Activated CD4-positive, alpha-beta T cell treated with anti-CD3 and anti-CD28 coated beads, Interleukin-2, amount 50 U/mL, for 4 hours (primary cell): ENCODE measurements at places on chromosomes 11 and 22.

GRCh38 chr22:43185860-43186261, 1.1 kb downstream of the TTLL12 start:
- DNase-seq, result no peak

- peak; percentile 73 for DNase-seq
These were observed 55.8 kb upstream of the RRAS2 start for GRCh38 chr11:14414470-14415461.

DNA sequence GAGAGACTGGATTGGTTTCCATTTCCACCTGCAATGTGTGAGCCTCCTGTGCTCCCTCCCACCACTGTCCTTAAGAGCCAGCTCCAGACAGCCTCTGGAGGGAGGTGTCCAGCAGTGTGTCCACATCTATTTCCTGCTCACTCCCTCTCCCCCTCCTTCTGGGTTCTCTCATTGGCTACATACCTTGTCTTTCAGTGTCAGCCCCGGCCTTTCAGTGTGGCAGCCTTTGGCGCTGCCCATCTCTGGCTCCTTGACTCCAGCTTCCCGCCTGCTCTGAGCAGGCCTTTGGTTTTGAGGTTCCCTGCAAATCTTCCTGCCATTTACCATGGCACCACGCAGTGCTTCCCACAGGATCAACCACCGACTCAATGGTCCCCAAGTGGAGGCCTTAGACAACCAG, 19.0 kb upstream of the PTPRJ start:
- DNase-seq, result no peak

DNA sequence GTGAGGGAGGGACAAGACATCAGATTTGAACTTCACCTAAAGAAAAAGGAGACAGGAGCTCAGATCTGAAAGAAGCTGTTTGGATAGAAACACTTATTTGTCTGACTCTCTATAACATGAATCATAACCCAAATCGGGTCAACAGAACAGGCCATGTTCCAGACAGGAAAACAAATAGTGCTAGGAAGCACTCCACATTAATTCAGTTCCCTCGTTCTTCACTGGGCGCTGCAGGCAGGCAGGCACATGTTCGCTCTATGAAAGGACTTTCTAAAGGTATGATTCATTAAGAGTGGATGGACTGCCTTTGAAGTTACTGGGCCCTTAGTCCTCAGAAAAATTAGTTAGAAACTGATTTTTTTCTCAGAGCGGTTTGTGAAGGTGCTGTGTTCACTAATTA, 137.5 kb upstream of the TRPC6 start:
- DNase-seq, result no peak

DNA sequence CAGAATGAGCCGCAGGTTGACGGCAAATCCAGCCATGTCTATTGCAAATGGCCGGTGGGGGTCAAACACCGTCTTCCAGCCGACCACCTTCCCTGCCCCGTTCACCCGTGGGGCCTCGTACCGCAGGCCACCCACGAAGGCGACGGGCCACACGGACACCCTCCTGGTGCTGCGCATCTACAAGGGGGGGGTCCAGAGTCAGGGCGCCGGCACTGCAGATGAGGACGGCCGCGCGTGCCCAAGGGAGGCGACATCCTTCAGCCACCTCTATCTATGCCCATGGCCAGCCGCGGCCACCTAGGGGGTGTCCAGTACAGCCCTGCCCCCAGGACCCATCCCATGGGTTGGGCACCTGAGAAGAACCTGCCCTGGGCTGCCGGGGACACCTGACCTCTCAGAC, 29.2 kb downstream of the B3GAT1 start:
- DNase-seq, result no peak

DNA sequence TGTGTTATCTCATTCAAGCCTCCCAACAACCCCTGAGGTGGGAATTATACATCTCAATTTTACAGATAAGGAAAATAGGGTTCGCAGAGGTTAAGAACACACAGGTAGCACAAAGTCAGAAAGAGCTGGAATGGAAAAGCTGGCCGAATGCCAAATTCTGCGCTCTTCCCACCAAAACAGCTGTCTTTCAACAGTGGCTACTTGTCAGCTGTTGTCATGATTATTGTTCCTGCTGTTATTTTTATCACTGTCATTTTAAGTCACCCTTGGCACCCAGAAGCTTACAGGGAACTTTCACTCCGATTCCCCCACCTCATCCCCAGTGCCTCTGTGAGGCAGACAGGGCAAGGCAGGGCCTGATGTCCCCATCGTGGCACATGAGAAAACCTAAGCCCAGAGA, 74.5 kb upstream of the CSNK2A3 start:
- DNase-seq, result no peak

DNA sequence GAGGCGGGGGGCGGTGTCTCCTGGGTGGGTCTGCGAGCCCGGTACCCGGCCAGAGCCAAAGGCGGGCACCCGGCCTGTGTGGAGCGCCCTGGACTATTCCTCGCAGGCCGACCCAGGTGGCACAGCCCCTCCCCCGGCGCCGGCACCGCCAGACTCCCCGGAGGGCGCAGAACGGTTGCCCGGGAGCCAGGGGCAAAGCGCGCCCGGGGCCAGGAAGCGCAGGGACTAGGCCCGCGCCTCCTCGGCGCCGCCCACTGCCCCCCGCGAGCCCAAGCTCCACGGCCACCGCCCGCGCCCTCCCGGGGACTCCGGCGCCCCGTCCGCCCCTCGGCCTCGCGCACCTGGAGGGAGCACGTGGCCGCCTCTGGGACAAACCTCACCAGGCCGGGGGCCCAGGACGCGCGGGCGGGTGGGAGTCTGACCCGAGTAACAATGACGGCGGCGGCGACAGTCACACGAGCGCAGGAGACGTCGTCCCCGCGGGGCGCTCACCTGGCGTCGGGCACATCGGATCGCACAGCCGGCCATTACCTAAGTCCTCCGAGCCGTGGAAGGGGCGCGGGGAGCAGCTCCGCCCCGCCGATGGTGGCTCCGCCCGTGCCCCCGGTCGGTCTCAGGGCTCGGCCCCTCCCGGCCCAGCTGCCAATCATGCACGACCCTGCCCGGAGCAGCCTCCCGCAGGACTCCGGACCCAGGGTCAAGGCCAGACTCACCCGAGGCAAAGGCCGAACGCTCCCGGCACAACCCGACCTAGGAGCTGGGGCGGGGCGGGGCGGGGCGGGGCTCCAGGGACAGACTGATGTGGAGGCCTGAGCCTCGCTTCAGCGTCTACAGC, 7.4 kb downstream of the PLXNB2 start:
- no peak for DNase-seq

GRCh38 chr11:30285416-30286121, 37.3 kb upstream of the ARL14EP start:
- no peak for DNase-seq

- no peak for DNase-seq
These were observed 17.0 kb downstream of the YDJC start for GRCh38 chr22:21612858-21613257.

DNA sequence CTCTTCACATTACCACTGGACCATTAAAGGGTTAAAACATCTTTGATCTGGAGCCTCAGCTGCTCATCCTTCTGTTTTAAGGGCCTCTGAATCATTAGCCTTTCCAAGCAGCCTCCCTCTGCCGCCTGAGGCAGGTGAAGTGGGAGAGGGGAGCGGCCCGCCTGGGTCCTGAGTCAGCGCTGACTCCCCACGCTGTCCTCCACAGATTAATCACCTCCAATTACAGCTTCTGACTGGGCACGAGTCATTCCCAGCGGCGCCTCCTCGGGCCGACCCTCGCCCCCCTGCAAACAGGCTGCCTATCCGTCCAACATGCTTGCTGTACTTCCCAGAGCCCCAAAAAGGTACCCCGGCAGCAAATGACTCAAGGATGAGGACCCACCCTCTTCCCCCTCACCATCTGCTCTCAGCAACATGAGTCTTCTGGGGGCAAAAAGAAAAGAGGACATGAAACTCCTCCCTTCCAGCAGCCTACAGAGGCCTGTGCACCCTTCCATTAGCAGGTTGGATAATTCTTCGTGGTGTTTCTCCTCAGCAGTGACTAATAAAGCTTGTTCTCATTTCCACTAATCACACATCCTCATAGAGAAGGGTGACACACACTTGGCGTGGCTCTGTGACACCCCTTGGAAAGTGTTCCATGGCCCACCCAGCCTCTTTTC, 44.3 kb upstream of the JAM3 start:
- DNase-seq, result no peak

DNA sequence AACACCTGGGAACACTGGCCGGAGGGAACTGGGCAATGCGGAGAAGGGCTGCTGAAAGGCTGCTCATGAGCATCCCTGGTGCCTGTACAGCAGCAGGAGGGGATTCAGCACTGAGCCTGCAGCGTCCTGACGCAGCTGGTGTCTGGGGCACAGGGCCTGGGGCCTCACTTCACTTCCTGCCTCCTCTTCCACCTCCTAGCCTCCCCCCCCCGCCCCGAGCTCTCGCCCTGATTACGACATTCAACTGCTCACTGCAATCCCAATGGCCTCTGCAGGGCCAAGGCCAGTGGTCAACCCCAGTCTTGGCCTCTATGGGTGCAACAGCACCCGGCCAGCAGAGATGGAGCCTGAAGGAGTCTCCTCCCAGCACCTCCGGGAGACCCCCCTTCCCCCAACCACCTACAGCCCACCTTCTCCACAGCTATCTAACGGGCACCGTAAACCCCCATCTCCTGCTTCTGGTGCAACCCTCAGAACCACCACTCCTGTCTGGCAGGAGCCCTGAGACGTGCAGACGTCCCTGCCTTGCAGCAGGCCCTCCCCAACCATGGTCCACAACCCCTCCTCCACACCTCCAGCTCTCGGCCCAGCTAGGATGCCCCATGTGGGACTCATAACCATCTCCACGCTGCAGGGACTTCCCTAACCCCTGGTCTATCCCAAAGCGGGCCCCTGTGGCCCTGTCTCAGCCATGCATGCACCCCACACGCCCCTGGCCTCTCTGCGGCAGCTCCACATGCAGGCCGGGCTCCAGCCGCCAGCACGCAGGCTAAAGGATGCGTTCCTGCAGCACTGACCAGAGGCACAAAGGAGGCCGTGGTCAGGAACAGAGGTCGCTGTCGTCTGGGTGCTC, 38.2 kb downstream of the BRD1 start:
- no peak for DNase-seq

- no peak for DNase-seq
These were observed 90.9 kb upstream of the CRTAM start for GRCh38 chr11:122747351-122747781.

DNA sequence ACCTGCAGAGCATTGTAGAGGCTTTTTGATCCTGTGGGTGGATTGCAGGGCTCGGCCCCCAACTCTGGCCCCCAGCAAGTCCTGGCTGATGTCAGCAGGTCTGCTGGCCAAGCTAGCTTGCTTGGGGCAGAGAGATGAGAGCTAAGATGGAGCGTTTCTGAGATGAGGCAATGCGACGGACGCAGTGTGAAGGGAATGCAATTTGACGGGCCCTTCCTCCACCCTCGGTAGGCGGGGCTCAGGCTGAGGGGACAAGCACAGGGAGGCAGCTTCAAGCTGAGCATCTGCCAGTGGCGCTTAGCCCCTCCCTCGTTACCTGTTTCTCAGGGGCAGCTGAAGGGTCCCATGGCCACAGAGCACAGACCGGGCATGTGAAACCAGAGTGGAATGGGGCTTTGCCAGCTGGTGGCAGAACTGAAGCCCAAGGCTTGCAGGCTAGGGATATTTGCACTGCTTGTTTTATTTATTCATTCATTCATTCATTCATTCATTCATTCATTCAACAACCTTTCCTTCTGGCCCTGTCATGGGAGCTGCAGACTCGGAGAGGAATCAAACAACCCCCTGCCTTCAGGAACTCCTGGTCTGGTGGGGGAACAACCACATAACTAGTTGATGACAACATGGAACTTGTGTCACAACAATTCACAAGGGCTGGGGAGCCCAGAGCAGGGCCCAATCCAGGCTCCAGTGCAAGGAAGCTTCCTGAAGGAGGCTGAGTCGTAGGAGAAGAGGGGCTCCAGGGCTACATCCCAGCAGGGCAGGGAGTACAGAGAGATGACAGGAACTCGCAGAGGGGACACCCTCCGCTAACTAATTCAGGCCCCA, 66.8 kb downstream of the THAP12 start:
- DNase-seq, result no peak

DNA sequence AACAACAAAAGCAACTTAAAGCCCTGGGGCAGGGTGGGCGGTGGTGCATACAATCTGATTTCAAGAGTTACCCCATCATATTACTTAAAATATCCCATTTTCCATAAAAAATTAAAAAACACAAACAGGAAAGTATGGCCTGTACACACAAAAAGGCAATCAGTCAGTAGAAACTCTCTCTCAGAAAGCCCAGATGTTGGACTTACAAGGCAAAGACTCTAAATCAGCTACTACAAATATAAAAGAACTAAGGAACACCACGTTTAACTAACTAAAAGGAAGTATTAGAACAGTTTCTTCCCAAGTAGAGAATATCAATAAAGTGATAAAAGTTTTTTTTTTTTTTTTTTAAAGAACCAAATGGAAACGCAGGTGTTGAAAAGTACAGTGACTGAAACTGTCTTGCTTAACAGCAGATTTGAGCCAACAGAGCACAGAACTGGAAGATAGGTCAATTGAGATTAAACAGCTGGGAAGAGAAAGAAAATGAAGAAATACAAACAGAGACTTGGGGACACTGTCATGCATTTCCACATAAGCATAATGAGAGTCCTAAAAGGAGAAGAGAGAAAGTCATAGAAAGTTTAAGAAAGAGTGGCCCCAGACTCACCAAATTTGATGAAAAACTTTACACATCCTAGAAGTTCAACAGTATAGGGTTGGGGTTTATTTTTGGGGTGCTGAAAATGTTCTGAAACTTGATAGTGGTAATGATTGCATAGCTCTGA, 8.6 kb downstream of the SC5D start:
- DNase-seq, result no peak

DNA sequence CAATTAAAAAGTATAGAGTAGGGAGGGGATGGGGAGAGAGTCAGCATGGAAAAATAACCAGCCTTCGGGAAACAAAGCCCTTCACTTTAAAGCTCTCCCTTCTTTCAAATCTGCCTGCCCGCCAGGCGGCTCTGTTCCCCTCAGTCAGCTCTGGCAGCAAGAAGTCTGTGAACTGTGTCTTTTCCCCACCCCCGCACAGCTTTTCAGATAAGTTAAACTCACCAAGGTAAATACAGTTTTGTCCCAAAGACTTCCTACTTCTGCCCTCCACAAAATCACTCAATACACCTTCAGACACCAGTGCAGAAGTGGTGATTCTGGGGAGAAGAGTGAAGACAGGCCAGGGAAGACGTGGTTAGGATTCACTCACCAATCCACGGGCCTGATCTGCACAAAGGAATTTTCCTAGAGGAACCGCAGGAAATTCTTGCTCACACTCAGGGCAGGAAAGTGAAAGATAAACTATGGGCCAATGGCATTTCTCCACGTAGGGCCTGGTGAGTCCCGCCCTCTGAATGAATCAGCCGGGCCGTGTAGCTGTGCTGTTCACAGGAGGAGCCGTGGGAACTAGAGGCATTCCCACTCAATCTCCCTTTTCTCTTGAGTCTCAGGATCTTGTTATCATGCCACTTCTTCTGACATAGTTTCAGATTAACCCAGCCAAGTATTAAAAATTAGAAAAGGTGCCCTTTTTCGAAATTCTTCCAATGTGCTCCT, at the start of gene TRIM5:
TSS of gene TRIM5 (minus strand) at position 429 of the 717 bp plus-strand sequence. CDS start 4,897 bp downstream, outside the sequence.
- peak; percentile 78 for DNase-seq
